Stimulated activated CD4-positive, alpha-beta T cell treated with anti-CD3 and anti-CD28 coated beads, TNF-alpha, amount 100 ng/mL, for 24 hours (primary cell): ENCODE measurements at places on chromosomes 3 and 15.

- DNase-seq = no peak
These were observed 114.2 kb downstream of the AGBL1 start for GRCh38 chr15:86193716-86194380.

DNA sequence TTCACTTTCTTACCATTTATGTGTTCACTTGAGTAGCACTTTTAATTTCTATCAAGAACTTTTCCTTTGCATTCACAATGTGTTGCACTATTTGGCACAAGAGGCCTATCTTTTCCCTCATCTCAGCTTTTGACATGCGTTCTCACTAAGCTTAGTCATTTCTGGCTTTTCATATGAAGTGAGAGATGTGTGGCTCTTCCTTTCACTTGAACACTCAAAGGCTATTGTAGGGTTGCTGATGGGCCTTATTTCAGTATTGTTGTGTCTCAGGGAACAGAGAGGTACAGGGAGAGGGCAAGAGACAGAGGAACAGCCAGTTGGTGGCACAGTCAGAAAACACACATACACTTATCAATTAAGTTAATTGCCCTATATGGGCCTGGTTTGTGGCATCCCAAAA is 127.4 kb upstream of the MLF1 start:
- no peak for DNase-seq

GRCh38 chr15:90358124-90359033 is 6.3 kb downstream of the ZNF774 start:
- DNase-seq = no peak

GRCh38 chr3:141331377-141332318 is 36.7 kb upstream of the ZBTB38 start:
- no peak for DNase-seq

GRCh38 chr3:112689385-112689784 is 48.4 kb upstream of the CCDC80 start:
- no peak for DNase-seq

- DNase-seq = no peak
These were observed 30.3 kb upstream of the CTNNB1 start for GRCh38 chr3:41169023-41169422.

GRCh38 chr15:62277816-62278394 is 112.8 kb upstream of the C2CD4B start:
- no peak for DNase-seq

GRCh38 chr3:8210882-8211341 is 290.7 kb upstream of the LMCD1 start:
- no peak for DNase-seq

- no peak for DNase-seq
These were observed 19.4 kb upstream of the PPP4R2 start for GRCh38 chr3:72977060-72977808.

- no peak for DNase-seq
These were observed 115.2 kb upstream of the TSC22D2 start for GRCh38 chr3:150292891-150293290.

DNA sequence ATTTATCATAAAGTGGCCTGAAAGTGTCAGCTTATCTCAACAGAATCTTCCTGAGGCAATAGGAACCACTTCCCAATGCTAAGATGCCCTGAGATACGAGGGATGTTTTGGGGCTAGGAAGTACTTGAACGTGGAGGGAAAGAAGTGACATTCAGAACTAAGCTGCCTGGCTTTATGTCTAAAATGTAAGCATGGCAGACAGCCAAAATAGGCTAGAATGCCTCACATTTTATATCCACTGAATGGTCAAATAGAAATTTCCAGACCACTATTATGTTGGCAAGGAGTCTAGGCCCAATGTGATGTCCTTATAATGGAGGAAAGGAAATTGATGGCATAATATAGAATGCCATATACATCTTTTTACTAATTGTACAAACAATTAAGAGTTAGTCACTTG is 154.9 kb downstream of the PEX5L start:
- no peak for DNase-seq

GRCh38 chr3:65884071-65884470 is 154.6 kb downstream of the MAGI1 start:
- DNase-seq = no peak

GRCh38 chr15:63189941-63190768 is 749 bp downstream of the RAB8B start:
- no peak for DNase-seq

GRCh38 chr3:144358191-144358590 is 386.6 kb downstream of the DIPK2A start:
- no peak for DNase-seq

DNA sequence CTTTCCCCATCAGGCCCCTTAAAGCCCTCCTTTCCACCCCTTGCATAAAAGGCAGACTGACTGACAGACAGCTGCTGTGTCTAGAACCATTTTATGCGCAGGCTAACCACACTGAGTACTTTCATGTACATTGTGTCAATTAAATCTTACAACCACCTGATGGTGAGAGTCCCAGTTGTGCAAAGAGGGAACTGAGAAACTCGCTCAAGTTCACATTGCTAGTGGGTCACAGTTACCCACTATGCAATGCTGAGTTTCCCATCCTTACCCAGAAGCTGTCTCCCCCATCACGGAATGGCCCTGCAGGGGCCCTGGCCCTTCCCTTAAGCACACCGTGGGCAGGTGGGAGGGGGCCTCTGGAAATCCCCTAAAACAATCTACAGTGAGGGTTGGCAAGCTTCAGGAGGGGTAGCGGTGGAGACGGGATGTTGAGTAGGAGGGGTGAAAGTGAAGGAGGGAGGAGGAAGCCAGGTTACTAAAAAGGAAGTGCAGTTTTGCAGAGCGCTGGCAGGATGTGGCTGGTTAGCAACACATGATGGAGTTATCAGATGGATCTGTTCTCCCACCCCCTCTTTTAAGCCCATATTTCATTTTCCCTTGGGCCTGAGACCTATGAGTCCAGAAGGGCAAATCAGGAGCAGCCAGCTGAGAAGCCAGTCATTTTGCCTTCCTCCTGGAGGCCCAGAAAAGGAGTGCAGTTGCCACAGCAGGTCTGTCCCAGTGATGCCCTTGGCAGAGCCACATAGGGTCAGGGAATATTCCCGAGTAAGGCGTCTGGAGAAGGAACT is 30.0 kb downstream of the STARD5 start:
- DNase-seq = peak; percentile 70

DNA sequence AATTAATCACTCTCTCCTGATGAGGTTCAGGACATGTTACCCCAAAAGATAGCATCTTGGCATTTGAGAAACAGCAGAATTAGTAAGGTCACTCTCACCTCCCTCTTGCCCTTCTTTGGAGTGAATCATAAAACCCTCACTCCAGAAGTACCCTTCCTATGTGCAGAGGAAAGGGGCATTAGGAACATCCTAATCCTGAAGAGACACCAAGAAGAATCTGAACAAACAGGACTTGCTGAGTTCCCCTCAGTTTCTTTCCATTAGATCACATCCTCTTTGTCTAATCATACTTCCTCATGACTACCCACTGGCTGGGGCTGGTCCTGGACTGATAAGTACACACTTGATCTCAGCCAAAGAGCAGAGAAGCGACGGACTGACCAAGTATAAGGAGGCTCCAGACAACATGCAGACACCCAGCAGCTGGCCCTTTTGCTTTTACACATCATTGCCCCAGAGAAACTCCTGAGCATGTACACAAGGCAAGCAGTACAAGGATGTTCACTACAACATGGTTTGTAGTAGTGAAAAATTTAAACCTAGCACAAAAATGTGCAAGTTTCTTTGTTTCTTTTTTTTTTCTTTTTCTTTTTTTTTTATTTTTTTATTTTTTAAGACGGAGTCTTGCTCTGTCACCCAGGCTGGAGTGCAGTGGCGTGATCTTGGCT is 15.0 kb upstream of the TM6SF1 start:
- DNase-seq = no peak

- DNase-seq = no peak
These were observed 8.0 kb upstream of the ACAP2 start for GRCh38 chr3:195450731-195451229.

DNA sequence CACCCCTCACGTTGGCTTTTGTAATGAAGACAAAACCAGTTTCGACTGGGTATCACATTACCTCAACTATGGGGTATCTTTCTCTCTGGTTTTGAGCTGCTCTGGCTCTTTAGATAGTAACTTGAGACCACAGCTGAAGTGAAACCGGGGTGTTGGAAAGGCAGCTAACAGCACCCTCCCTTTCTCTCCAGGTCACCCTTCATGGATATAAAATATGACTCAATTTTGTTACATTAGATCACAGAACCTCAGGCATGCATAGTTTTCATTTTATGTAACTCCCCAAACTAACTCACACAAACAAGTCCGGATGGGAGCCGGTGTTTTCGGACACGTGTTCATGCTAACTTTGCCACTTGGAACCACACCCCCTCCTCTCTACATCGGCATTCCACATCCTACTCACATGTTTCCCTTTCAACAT is 90.7 kb downstream of the NR2F2 start:
- DNase-seq = no peak

DNA sequence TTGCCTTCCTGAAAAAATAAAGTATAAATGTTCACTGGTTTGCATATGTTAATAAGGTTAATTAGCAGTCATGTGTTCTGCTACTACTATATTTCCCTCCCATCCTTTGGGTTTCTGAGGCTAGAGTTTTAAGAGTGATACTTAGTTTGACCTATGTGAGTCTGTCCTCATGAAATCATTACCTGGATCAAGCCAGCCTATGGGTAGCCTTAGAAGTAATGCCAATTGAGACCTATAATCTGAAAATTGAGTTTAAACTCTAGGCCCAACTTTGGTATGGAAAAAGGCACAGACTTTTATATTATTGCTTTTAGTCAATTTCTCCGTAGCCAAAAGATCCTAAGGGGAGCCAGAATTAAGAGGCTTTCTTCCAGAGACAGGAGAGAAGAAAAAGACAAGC is 18.4 kb upstream of the SOX2 start:
- DNase-seq = no peak

- DNase-seq = no peak
These were observed 85.9 kb downstream of the MAGI1 start for GRCh38 chr3:65952842-65953241.

DNA sequence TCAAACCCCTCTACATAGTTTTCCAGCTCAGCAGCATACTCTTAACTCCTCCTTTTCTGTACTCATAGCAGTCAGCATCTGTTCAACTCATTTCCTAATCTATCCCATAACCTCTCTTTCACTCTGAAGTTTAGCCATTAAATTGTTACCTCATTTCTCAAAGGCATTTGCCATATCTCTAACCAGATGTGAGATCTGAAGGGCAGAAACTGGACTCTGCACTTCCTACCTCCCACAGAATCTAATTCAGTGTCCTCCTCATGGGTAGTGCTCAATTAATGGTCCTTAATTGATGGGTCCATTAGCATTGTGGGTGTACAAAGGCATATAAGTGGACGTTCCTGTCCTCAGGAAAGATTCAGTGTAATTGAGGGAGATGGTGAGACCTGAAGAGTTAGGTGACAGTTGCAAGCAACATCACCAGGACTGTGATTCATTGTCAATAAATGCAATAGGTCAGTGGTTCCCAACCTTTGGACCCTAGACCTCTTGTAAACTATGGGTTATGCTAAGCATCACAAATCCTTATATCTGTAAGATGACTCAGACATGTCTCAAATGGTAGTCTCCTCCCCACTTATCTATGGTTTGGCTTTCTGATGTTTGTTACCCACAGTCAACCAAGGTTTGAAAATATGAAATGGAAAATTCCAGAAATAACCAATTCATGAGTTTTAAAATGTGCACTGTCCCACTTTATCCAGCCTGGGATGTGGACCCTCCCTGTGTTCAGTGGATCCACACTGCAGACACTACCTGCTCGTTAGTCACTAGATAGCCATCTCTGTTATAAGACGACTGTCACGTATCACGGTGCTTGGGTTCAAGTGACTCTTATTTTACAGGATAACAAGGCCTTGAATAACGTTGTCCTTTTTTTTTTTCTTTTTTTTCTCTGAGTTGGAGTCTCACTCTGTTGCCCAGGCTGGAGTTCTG is 25.0 kb upstream of the UACA start:
- DNase-seq = no peak

DNA sequence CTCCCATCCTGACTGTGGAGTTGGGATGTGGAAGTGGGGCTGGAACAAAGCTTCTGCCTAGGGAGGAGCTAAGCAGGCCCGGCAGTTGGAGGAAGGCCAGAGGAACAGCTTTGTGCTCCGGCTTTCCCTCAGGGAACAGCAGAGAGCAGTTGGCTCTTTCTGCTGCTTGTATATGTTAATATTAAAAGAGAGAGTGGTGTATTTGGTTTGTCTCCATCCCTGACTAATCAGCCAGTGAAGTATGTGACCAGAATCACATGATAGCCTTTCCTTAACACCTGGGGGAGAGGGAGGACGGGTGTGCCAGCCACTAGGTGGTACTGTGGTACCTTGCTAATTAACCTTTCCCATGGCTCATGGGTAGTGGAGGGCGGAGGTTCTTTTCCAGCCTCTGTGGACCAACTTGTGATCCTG is 10.0 kb downstream of the EIF2B5 start:
- no peak for DNase-seq

DNA sequence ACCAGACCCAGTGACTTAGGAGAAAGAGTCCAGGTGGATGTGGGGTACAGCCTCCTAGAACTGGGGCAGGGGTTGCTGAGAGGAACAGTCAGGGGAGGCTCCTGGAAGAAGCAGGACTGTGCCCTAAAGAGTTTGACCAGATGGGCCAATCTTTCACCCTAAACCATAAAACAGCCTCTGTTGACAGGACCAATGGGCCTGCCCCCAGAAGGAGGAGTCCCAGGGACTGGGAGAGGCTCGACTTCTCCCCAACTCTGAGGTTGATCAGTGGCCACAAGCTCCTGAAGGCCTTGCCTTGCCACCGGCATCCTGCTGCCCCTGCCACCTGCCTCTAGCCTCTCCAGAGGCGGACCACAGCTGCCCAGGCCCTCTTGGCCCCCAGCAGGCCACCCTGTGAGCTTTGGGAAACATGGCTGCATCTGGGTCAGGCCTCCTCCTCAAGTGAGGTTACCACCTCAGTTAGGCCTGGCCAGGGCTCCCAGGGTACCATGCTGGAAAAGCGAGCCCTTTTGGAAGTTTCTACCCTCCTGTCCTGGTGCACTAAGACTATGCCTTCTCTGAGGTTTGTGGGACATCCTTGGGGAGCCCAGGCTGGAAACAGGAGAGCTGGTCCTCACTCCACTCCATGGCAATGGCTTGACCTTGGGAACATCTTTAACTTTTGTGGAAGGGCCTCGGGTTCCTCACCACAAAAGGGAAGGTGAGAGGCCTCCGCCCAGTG is 2.8 kb downstream of the VIPR1 start:
- no peak for DNase-seq

DNA sequence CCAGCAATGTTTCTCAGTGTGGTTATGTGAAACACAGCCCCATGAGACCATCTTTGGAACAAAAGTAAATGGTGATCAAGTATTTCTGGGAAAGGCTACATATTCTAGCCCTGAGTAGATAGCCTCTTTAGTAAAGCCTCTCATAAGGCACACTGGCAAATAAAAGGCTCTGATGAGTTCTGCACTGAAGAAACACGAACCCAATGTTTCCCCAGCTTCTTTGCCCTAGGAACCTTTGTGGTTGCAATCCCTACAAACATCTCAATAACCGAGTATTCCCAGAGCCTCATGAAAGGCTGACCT is 41.8 kb downstream of the RAB6B start:
- no peak for DNase-seq

DNA sequence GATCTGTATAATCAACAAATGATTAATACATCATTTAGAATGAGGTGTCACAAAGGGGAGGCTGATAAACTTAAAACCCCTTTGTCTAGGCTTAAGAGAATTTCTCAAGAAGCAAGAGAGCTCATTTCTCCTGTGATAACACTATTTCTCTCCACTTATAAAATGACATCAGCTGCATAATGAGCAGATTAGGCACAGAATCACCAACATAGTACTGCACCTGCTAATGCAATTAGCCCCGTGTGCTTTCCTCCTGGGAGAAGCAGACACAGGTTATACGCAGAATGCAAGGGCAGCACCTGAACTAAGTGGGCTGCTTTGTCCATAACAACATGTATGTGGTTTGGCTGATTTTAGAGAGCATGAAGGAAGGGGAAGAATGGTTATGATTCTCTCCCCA is 515.3 kb upstream of the CFAP20DC start:
- DNase-seq = no peak
